Activated CD4-positive, alpha-beta T cell treated with anti-CD3 and anti-CD28 coated beads, Interleukin-2, amount 10 ng/mL, durations not matched to agents 7 days and 5 days (primary cell): ENCODE measurements at places on chromosomes 1 and 21. TPM values are rescaled to one million over a fixed set of nuclear protein-coding genes. Genes with fewer than 3 reads are reported as not detected.

Gene GJC2
- 0.62 TPM for total RNA-seq

Gene AMPD1
- total RNA-seq: not detected

Gene HSD3B2
- total RNA-seq: not detected

Gene EIF2D
- total RNA-seq: 51.6 TPM

Gene VSIG8
- total RNA-seq: not detected

DNA sequence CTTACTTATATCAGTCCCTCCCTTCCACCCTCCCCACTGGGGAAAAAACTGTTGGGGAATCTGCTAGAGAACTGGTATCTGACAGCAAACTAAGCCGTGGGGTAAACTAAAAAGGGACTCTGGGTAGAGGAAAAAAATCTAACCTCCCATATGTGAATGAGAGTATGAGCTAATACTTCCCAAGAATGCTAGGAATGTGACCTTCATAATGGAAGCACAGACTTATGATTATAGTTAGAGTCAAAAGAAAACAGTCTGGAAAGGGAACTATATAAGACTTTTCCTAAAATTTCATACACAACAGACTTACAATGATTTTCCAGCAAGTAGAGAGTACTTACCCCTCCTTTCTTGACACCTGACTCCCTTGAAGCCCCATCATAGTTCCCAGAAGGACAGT lies 23.0 kb upstream of the RBBP5 start:
- DNase-seq: no peak

DNA sequence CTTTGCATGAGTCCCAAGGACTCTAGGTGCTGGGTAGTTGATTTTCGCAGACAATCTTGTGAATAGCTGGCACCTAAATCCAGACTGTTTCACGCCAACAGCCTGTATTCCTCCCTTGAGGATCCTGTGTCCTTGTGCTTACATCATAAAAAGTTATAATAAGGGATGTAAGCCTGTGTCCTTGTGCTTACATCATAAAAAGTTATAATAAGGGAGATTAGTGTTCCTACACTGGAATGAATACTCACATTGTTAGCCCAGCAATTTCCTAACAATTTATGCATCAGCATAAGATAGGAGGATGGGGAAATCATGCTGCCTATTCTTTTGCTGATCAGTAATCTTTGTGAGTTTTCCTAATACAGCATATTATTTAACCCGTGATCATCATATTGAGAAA lies 4.0 kb upstream of the HSD3B2 start:
- DNase-seq: no peak

GRCh38 chr1:174877208-174877673 lies 122.5 kb upstream of the CACYBP start:
- no peak for DNase-seq

- DNase-seq: no peak
These were observed 825 bp downstream of the TMEM39B start for GRCh38 chr1:32073299-32074229.

DNA sequence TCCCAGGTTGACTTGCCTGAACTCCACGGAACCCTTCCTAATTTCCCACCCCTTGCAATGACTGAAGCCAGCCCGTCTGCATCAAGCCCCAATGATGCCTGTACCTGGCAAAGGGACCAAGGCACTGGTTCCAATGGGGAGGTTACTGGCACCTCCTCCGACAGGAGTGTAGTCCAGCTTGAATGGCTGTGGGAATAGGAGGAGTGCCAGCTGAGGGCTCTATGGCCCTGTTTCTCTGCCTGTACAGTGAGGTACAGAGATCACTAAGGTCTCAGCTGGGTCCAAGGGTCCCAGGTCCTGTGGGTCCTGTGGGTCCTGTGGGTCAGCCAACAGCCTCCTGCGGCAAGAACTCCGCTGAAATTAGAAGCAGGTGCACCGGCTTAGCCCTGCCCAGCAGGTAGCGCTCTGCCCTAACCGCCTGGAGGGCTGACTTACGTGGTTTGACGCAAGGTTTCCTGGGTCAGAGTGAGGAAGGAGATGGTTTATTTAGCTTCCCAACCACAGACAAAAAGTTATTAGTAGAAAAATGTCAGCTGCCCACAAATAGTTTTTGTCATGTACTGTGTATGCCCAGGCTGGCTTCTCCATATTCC lies 9.9 kb upstream of the SPRR4 start:
- no peak for DNase-seq

GRCh38 chr1:38097284-38097898 lies 50.8 kb upstream of the POU3F1 start:
- DNase-seq: no peak

DNA sequence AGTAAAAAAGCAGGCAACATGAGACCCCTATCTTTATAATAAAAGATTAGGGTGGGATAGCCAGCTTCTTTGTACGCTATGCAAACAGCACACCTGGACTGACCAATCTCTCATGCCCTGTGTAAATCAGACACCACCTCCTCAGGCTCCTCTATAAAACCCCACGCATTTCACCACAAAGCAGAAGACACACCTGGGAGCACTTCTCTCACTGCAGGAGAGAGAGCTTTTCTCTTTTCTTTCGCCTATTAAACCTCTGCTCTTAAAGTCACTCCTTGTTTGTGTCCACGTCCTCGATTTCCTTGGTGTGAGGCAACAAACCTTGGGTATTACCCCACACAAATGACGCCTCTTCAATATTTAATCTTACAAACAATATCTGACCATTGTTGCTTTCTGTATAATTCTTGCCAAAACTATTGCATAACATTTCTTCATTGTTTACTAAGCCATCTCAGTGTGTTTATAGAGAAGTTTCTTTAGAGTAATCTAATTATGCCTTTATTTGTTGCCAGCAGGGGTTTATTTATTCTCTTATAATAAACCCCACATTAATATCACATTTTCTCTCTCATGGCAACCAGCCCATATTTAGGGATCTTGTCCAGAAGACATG lies 31.6 kb upstream of the NUF2 start:
- no peak for DNase-seq

- DNase-seq: no peak
These were observed 55.4 kb downstream of the SPEN start for GRCh38 chr1:15902882-15903281.

DNA sequence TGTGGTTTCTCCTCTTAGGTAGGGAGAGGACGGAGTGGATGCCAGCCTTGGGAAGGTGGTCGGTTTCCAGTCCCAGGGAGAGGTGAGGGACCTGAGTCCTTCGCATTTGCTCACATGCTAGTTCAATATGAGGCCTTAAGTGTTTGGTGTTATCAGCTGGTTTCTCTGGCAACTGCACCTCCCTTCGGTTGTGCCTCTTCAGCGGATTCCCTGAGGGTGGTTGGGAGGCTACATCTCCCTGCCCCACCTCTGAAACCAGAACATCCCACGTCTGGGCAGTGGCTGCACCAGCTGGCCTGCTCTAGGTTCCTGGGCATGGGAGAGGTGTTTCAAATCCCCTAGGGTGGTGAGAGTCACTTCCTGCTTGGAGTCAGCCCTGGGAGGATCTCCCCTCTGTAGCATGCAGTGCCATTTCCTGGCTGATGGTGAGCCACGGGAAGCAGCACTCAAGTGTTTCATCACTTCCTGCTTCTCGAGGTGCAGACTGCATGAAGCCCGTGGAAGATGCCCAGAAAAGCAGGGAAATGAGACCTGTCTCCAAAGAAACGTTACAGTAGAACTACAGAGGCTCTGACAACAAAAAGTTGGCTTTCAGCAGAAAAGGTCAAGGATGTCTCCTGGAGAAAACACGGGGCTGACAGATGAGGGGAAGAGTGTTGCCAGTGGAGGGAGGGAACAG lies 4.5 kb downstream of the TMEM125 start:
- peak; percentile 67 for DNase-seq

- DNase-seq: no peak
These were observed 302.5 kb upstream of the PBX1 start for GRCh38 chr1:164256456-164256855.
